ENCODE measurements at places on chromosomes 11 and 22.
A peak's percentile ranks its signal among the peaks of the same experiment; 100 is the strongest.

DNA sequence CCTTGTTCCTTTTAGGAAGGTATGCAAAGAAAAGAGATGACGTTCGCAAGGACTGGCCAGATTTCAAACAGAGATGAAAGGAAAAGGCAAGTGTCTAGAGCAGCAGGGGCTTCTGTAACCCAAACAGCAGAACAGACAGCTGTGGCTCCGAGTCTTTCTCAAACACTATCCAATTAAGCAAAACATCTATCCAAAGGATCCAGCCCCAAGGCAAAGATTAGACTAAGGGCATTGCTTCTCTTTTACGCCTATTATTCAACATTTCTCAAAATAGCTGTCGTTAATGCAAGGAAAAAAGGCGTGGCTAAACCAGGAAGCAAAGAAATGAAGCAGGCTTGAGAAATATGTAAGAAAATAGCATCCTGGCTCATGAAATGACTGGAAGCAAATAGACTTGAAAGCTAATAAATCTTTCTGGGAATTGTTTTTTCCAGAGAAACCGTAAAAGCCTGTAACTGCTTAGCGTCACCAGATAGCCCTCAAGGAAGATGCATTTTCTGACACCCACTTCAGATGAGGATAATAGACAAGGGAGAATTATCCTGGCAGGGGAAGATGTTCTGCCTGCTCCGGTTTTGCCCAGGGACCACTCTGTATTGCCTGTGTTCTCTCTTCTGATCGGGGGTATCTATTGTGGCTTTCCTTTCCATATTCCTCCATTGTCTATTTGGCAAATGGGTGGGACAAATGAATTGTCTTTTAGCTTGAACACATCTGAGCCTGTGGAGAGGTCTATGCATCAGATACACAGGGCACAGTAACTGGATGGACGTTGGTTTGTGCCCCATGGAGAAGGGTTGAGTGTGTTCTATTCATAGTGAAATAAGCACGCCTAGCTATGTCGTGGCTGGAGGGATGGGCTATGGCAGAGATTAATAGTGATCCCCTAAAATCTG, 20.2 kb downstream of the C11orf96 start:
- no peak for DNase-seq

GRCh38 chr11:134027671-134028070, 41.2 kb upstream of the JAM3 start:
- DNase-seq, result no peak

DNA sequence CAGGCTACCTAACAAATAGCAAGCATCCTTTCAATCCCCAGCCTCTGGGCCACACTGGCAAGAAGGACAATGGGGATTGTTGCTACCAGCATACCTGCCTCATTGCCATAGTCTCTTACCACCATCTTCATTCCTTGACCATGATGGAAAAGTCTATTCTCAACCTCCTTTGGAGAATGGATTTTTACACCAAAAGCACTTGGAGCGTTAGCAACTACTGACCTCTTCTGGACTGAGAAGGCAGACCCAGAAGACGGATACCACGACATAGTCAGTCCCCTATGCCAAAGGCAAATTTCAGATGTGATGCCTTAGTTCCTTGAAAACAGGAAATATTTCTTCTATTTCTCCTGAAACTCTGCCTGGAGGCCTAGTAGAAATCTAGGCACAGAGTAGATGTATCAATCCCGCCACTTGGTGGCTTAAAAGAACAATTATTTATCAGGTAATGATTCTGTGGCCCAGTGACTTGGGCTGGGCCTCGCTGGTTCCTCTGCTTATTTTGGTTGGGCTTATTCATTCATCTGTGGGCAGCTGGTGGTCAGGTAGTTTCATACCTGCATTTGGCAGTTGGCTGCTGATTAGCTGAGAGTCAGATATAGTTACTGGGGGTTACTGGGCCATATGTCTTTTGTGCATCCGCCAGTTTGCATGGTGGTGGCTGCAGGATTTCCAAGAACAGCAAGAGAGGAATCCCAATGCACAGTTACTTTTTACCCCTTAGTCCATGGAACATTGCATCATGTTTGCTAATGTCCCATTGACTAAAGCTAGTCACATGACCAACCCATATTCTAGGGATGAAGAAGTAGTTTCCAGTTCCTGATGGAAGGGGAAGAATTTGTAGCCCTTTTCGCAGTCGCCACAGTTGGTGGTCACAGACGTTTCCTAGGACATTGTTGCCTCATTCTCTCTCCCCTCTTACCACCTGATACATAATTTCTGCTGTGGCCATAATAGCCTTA, 75.2 kb downstream of the DHCR7 start:
- no peak for DNase-seq

DNA sequence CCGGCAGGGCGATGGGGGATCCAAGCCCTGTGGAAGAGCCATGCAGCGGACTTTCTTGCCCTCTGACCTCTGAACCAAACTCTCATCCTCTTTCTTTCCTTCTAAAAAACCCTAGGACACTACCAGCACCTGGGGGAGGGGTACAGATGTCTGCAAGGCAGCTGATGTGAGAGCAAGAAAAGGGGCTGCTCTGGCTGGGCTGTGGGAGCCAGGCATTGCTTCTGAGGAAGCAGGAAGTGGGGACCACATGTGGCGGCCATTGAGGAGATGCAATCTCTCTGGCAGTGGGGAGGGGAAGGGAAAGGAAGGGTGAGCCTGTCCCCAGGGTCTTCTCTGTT, 36.0 kb downstream of the FAM83F start:
- no peak for DNase-seq

GRCh38 chr11:65879617-65880016, at the start of gene CTSW:
CTSW (plus strand) TSS chr11:65879837; CDS start chr11:65879855, 18 bp downstream.
- no peak for DNase-seq

- peak; percentile 77 for DNase-seq
Measured at GRCh38 chr11:115321605-115322289, 182.5 kb downstream of the CADM1 start.

DNA sequence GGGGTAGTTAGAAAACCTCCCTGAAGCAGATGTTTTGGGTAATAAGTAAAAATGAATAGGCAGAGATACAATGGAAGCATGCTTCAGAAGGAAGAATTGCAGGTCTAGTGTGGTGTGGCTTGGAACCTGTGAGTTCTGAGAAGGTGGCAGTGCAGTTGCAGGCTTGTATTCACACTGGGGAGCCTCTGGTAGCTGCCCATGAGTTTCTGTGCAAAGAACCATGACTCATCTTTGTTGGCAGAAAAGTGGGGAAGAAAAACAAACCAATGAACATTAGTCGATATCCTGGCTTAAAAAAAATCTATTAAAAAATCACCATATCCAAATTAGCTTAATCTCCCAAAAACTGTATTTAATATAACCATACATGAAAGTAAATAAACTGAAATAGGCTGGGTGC, 232.6 kb downstream of the FAT3 start:
- no peak for DNase-seq

- DNase-seq, result no peak
Measured at GRCh38 chr11:87917111-87917510, 258.1 kb downstream of the RAB38 start.

- no peak for DNase-seq
Measured at GRCh38 chr22:24418786-24419474, 8.5 kb upstream of the ADORA2A start.

GRCh38 chr22:30212363-30212995, 34.1 kb downstream of the LIF start:
- no peak for DNase-seq

GRCh38 chr11:59523541-59523940, 12.2 kb downstream of the OR4D9 start:
- no peak for DNase-seq

- peak; percentile 64 for DNase-seq
Measured at GRCh38 chr11:27233654-27234042, 129.4 kb downstream of the CCDC34 start.

DNA sequence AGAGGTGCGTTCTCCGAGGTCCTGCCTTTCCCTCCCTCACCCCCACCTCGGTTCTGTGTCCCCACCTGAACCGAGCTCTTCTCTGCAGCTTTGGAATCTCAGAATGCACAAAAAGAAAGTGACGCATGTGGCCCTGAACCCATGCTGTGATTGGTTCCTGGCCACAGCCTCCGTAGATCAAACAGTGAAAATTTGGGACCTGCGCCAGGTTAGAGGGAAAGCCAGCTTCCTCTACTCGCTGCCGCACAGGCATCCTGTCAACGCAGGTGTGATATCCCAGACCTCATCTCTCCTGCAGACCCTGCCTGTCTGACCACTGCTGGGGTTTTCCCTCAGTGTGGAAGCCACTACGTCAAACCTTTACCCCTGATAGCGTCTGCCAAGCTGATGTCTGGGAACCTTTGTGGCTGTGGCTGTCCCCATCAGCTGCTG, 13.9 kb downstream of the ACP2 start:
- no peak for DNase-seq

DNA sequence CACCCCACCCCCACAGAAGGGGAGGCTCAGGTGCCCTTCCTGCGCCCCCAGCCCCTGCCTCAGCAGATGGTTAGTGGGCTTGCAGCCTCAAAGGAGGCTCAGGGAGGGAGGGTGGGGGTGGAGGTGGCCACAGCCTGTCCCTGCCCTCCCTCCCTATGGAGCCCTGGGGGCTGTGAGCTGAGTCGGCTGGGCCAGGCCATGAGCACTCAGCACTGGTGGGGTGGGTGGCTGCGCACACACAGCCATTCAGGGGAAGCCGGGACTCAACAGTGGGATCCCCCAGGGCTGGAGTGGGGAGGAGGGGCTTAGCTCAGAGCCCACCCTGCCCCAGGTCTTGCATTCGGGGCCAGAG, 50.2 kb downstream of the FLRT1 start:
- no peak for DNase-seq

DNA sequence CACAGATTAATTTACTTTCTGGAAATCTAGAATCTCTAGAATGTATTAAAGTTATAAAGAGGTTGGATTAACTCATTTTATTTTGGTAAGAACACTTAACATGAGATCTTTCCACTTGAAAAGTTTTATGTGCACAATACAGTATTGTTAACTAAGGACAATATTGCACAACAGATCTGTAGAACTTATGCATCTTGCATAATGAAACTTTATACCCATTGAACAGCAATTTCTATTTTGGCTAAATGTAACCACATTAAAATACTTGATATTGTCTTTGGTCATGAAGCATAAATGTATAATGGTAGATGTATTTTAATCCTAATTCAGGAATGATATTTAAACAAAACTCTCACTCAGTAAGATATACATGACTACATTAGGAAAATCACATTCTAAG, 203.8 kb downstream of the SNX19 start:
- DNase-seq, result no peak

DNA sequence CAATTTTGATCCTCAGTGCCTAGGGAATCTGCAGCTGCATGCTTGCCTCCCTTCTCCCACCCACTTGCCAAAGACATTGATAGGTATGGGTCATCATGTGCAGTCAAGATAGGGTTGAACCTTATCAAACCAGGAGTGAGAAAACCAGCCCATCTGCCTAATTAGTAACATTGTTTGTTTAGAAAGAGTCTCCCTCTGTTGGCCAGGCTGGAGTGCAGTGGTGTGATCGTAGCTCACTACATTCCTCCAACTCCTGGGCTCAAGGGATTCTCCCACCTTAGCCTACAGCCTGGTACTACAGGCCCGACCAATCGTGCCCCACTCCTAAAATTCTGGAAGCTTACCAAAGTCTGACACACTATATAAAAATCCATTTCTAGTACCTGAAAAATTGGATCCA, 4.6 kb downstream of the C11orf71 start:
- DNase-seq, result peak; percentile 2

GRCh38 chr11:116651737-116652237, 121.0 kb downstream of the BUD13 start:
- DNase-seq, result no peak

Data from NCI-H2171 treated with DMSO at 0.1 percent for 48 hours (cell line).